ENCODE measurements at places on chromosomes 3 and 15.
A peak's percentile ranks its signal among the peaks of the same experiment; 100 is the strongest.

GRCh38 chr15:101179341-101180153 is 72.3 kb downstream of the CHSY1 start:
- no peak for DNase-seq

DNA sequence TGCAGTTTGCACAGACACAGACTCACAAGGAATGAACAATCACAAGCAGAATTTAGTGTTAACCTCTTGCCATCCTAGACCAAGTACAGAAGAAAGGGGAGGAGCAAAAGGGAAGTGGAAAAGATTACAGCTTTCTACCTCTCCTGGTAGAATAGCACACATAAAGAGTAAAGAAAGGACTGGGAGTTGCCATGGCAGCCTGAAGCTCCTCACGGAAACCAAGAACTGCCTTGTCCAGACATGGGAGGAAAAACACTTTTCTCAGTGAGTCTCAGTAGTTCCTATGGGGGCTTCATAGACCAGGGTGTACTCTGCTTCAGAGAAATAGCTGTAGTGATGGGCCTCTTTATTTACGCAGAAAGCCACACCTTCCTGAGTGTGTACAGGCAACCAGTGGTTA is 114.7 kb upstream of the GAP43 start:
- no peak for DNase-seq

DNA sequence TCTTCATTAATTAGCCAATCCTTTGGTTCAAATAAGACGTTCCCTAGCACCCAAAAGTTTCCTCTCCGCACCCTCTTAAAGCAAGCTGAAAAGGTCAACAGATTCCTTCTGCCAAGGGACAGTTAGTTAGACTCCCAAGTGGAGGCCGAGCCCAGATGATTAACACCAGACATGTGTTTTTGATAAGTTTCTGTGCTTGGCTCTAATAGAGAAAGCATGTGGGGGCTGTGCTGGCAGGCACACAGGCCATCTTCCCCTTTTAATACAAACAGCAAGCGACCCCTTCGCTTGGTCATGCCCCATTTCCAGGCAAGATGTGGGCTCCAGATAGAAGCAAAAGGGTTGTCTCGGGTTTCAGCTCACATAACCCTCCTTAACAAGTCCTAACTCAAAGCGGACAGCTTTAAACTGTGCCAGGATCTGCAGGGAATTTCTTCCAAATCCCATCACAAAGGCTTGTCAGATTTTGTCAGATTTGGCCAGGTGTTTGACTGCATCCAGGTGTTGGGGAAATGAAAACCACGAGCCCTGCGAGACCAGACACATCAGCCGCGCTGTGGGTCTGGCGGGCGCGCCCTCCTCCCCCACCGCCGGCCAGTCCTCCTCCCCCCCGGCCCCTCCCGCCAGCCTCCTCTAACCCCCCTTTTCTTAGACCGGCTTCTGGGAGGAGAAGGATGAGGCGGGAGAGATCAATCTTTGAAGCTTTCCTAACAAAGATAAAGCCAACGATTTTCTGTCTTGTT is 3.3 kb downstream of the HES1 start:
- DNase-seq, result no peak

DNA sequence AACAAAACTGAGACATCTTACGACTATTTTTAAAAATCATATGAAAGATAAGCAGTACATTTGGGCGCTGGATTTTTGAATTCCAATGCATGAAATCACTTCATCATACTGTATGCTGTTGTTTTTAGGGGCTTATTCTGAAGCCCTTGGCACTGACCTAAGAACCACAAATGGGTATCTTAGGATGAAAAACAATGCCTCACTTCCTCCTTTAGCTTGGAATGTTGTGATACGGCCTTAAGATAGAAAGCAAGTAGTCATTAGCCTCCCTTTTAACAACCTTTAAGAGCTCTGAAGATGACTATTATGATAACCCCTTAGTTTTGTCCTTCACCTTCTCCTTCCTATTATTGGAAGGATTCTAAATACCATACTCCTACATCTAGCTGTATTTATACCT is 289.8 kb downstream of the ARPP21 start:
- no peak for DNase-seq

- no peak for DNase-seq
Observed at GRCh38 chr3:135197246-135197645, 402.2 kb downstream of the EPHB1 start.

DNA sequence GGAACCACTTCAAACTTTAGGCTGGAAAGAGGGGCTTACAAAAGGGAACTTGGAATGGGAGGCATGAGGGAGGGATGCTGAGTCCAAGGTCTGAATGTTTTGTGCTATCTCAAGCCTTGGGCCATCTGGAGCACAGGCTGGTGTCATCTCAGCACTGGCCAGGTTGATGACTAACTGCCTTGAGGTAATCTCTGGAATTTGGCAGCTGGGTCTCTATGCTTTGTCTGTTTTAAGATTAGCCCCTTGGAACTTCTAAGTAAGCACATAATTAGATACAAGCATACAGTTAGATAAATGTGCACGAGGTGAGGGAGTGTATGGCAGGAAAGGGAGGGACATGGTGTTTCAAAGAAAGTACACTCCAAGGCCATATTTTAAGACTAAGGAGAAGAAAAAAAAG is 252.4 kb upstream of the CCDC54 start:
- no peak for DNase-seq

DNA sequence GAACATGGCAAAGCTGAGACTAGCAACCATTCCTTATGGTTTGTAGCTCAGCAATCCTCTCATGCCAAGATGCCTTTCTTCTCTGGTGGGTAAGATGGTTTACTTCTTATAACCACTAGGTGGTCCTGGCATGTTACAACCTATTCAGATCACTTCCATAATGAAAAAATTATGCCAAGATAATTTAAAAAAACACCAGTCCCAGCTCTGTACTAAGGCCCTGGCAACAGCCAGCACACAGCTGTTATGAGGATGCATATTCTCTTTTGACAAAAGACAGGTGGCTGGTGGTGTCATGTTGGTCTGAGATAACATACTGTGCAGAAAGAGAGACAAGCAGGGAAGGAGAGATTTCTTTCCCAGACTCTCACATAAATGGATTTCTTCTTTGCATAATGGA is 65.7 kb upstream of the FRMD4B start:
- peak; percentile 6 for DNase-seq

DNA sequence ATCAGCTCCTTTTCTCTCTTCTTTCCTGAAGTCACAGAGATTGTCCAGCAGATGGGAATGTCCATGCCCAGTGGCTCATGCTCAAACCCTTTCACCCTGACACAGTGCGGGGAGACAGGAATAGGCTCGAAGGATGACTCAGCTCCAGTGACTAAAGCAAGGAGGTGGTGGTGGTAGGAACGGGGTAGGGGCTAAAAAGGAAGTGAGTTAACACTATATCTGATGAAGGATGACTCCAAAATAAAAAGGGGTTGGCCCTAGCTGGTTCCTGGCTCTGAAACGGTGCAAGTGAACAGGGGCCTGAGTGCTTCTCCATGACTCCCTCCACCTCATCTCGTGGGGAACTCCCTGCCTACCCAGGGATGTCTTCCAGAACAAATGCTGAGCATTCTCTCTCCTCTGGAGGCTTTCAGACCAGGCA is 167.4 kb upstream of the LPP start:
- no peak for DNase-seq

- no peak for DNase-seq
Observed at GRCh38 chr3:25428789-25429335, 799 bp downstream of the RARB start.

DNA sequence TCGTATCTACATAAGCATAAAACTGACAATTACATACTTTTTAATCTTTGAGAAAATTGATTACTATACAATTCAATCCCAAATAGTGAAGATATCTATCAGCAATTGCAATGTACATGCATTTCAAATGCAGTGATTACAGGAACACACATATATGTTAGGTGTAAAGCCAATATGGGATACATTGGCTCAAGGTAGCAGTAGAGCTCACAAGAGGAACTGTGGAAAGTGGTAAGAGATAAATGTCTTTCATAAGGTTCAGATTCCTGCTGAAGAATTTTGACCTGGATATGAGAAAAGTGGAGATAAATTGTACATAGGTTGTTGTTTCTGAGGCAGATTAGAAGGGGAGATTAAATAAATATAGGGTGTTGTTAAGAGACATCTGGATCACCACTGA is 1280.5 kb downstream of the OTOL1 start:
- DNase-seq, result peak; percentile 20

DNA sequence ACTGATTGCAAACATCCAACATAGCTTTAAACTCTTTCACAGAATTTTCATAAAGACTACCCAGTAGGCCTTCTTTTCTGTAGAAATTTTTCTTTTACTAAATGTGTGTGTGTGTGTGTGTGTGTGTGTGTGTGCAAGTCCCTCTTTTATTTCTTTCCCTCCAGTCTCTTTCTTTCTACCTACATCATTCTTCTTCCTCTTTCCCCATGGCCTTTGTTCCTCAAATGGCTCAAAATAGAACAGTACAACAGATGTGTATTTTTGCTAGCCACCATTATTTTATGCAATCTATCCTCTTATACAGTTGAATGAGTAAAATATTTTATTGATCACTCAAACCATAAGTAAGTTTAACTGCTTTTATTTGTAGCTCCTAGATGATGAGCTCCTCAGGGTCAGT is 76.4 kb downstream of the USF3 start:
- DNase-seq, result no peak

DNA sequence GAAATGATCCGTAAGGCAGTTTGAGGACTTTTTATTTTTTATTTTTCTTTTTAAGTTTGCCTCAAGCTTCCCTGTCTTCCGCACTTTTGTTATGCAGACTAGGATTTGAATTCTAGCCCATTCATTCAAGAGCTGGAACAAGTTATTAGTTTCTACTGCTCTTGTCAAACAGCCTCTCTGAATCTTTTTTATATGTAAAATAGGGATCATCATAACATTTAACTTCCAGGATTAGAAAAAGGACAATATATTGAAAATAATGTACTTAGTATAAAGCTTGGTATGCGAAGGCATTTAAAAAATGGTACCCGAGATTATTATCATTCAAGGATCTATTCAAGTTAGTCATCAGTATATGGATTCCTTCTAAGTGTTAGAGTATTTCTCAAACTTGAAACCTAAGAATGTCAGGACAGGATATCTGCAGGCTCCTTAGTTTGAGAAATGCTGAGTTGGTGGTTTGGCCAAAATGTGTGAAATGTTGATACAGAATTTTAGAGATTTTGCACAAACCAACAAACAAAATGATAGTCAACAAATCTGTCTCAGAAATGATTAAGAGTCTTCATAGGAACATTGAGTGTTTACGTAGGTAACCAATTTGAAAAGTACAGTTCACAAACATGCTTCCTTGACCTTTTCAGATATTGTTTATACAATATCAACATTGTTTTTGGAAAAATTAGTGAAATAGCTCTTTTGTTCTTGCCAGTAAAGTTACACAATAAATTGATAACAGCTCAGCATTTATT is 40.5 kb upstream of the IGSF10 start:
- DNase-seq, result no peak

- DNase-seq, result no peak
Observed at GRCh38 chr15:78840661-78841375, 29.6 kb upstream of the ADAMTS7 start.

GRCh38 chr3:182585532-182586150 is 207.7 kb upstream of the ATP11B start:
- no peak for DNase-seq

GRCh38 chr15:33369941-33370622 is 59.3 kb downstream of the RYR3 start:
- DNase-seq, result no peak

DNA sequence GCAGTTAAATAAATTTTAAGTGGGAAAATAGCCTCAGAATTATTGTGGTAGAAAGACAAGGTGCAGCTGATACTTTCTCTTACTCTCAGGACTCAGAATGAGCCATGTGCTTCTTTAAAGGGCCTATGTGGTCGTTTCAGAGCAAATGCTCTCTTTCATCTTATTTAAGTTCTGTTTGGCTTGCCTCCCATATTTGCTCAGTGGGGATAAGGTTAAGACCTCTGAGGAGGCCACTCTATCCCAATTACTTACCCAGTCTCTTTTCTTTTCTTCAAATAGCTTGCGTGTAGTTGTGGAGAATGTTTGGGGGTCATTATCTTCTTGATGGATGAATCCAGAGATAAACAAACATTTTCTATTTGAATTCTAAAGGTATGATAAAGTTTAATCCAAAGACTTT is 221.9 kb downstream of the RBMS3 start:
- DNase-seq, result no peak

DNA sequence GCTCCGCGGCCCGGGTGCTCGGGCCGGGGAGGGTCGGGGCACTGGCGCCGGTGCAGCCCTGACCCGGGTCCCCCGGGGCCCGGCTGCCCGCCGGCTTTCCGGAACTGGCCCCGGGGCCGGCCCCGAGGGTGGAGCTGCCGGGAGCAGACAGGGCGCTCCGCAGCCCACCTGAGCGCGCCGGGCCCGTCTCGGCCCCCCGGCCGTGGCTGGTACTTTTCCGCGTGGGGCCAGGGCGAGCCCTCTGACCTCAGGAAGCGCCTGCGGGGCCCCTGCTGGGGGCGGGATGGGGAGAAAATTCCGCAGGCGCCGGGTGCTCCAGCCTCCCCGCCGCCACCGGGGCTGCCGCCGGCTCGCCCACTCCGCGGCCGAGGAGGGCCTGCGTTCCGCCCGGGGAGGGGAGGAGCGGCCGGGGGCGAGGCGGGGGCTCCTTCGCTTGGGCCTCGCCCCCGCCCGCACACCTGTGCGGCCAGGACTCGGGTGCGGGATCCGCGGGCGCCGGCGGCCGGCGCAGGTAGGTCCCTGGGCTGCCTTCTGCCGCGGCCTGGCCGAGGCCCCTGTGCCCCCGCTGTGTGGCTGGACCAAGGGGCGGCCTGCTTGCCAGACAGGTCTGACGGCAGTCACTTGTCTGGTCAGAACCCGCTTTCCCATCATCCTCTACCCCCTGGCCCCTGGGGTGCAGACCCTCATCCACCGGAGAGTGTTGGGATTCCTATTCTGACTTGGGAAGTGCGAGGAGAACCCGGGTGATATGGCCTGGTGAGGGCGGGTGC is 3.5 kb downstream of the FURIN start:
- no peak for DNase-seq

DNA sequence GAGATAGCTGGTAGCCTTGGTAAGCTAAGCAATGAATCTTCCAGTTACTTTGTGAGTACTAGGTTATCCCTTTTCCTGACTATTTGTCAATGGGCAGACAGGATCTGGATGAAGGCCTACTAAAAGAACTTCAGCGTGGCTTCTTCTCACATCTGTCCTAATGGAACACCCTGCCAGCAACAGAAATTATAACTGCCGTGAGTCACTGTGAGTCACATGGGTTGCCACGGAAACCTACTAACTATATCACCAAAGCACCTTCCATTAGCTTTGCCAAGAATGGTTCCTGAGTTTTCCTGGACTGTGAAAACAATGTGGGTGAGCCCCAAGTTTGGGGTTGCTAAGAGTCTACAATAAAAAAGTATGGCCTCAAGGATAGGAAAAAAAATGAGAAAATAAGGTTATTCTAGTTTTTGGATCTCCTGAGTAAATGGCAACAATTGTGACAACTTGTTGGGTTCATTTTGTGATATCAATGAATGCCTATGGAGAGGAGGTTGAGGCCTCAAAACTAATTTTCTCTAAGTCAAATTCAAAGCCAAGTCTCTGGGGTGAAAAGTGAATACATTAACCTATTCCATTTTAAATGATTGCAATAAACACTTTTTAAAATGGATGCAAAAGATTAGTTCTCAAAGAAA is 195.1 kb upstream of the ICE2 start:
- peak; percentile 71 for DNase-seq

- DNase-seq, result no peak
Observed at GRCh38 chr3:49842843-49843517, 13.4 kb downstream of the TRAIP start.

Data from NCI-H2081 (cell line).